ENCODE measurements at places on chromosomes 16 and 17.

DNA sequence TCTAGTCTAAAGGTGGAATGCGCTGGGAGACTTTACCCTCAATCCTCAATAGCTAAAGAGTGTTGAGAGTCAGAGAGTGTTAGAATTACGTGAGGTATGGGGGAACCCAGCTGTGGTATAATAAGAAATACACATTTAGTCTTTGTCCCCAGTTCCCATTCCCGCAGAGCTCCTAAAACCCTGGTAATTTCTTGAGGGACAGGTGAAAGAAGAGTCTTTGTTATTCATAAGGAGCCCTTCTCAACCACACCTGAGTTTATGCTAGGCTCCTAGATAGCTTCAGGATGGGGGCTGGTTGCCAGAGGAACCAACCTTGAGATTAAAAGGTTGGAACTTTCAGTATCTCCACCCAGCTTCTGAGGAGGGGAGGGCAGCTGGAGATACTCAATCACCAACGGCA, 5.8 kb downstream of the ZNF18 start:
- DNase-seq, result no peak

- peak; percentile 71 for DNase-seq
Observed at GRCh38 chr16:58409316-58409973, 17.2 kb downstream of the GINS3 start.

DNA sequence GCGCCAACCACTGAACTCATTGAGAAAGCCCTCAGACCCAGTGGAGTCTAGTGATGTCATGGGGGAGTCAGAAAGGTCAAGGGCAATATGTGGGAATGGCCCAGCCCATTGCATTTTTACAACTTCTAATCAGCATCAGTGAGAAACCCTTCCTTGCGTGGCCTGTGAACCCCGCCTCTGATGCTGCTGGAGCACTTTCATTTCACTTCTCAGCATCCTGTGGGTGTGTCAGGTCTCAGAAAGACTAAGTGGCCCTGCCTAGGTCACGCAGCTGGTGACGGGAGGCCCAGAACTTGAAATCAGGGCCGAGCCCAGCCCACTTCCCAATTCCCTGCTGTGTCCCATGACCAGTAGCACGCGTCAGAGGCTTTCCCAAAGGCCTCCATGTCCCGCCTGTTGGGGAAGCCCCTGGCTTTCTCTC, 6.1 kb downstream of the DNAI2 start:
- peak; percentile 48 for DNase-seq

DNA sequence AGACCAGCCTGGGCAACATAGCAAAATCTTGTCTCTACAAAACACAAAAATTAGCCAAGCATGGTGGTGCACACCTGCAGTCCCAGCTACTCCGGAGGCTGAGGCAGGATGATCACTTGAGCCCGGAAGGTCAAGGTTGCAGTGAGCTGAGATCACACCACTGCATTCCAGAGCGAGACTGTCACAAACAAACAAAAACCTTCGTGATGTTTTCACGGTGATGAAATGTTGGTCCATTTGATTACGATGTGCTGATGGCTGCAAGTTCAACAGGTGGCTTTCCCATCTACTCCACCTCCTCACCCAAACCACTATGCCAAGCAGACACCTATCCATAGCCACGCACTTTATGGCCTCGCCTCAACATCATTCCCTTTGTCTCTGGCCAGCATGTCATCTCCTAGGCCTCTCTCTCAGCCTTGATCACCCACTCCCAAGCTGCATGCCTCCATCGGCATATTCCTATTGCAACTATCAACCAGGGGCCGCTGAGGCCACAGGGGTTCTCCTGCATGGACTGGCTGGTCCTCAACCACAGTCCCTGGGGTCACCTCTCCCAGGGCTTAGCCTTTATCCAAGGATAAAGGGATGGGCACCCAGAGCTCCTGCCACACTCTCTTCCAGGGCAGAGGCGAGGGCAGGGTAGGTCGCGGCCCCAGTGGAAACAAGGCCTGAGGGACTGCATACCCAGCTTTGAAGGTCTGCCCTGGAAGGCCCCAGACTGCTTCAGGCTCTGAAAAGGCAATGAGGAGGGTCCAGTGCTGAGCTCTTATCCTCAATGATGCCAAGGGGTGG, 17.1 kb upstream of the ALOX15B start:
- no peak for DNase-seq

- no peak for DNase-seq
Observed at GRCh38 chr17:82367724-82368524, 3.6 kb upstream of the UTS2R start.

GRCh38 chr16:52781005-52781630, 234.2 kb upstream of the TOX3 start:
- no peak for DNase-seq

GRCh38 chr16:23207485-23207884, 24.9 kb downstream of the SCNN1G start:
- DNase-seq, result no peak

- no peak for DNase-seq
Observed at GRCh38 chr17:2835780-2836179, 39.5 kb downstream of the RAP1GAP2 start.

- DNase-seq, result no peak
Observed at GRCh38 chr17:3773511-3773910, 27.5 kb downstream of the ITGAE start.

- DNase-seq, result no peak
Observed at GRCh38 chr16:1746693-1747195, 24.6 kb downstream of the NME3 start.

DNA sequence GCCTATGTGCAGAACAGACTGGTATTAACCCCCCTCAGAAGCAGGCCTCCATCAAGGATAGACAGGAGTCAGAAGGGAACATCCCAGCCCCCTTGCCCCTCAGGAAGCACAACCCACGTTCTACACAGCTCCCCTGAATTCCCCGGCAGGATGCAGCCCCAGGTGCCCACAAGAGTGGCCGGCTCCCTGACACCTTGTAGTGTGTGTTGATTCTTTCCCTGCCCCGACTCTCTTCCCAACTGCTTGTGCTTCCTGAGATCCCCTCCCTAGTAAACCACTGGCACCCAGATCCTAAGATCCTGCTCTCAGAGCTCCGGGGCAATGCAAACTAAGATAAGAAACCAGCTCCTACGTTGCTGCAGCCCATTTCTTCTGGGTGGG, 34.8 kb upstream of the LITAF start:
- no peak for DNase-seq

GRCh38 chr17:63439687-63440086, 6.4 kb downstream of the CYB561 start:
- DNase-seq, result no peak

GRCh38 chr17:64067657-64068056, 47.2 kb upstream of the ICAM2 start:
- DNase-seq, result no peak

DNA sequence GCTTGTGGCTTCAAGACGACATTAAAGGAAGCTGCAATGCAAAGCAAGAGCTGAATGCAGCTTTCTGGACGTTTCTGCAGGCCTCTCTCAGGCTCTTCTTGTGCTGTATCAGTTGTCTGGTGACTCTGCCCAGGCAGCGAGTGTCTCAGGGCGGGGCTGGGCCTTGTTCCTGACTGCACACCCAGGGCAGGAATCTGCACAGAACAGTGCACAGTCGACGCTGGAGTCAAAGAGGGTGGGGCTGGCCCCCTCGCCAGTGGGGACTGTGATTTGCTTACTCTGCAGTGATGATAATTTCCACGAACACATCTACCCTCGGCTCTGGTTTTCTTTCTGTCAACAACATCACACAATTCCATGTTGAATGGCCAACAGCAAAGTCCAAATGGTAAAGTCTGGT, 60.7 kb downstream of the IRF8 start:
- DNase-seq, result peak; percentile 61

DNA sequence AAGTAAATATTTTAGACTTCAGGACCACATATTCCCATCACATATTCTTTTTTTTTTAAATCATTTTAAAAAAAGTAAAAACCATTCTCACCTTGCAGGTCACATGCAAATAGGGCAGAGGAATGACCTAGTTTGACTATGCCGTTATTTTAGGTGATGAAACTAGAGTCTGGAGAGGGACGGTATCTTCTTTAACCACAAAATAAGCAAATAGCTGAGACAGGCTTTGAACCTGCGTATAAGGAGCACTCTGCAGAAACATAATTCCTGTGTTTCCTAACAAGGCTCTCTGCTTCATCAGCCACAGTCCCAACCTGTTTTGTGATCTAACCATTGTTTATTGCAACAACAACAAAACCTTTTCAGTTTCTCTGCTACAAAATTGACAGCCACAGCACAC, 121.5 kb downstream of the PCTP start:
- no peak for DNase-seq

DNA sequence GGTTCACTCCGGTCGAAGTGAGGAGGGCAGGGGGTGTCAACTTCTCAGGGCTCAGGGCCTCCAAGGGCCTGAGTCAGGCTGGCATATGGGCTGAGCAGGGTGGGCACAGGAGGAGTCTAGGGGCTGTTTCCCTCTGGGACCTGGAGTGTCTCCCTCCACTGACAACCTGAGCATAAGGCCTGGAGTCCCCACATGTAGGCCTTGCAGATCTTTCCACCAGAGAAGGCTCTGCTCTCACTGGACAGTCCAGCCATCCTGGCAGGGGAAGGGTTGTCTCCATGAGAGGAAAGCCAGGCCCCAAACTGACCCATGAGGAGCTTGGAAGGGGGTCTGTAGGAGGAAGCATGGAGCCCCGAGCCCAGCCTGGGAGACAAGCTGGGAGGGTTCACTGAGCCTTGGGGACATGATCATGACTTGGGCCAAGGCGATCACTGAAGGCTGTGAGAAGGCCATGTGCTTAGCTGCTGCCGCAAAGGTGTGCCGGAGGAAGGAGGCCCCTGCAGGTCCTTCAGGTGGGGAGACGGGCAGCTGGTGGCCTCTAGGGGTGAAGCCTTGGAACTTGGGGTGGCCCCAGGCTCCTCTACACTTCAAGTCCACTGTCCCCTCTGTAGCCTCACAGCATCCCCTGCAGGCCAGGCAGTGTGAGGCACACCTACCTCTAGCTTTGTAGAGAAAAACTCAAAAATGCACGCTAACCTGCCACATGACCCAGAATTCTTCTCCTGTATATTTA, 9.9 kb downstream of the CMTM2 start:
- DNase-seq, result peak; percentile 57

- no peak for DNase-seq
Observed at GRCh38 chr16:17775061-17775460, 304.3 kb upstream of the XYLT1 start.

- peak; percentile 84 for DNase-seq
Observed at GRCh38 chr16:67241008-67241900, 6.0 kb downstream of the FHOD1 start.

- DNase-seq, result no peak
Observed at GRCh38 chr16:50448522-50448921, 79.7 kb upstream of the BRD7 start.

DNA sequence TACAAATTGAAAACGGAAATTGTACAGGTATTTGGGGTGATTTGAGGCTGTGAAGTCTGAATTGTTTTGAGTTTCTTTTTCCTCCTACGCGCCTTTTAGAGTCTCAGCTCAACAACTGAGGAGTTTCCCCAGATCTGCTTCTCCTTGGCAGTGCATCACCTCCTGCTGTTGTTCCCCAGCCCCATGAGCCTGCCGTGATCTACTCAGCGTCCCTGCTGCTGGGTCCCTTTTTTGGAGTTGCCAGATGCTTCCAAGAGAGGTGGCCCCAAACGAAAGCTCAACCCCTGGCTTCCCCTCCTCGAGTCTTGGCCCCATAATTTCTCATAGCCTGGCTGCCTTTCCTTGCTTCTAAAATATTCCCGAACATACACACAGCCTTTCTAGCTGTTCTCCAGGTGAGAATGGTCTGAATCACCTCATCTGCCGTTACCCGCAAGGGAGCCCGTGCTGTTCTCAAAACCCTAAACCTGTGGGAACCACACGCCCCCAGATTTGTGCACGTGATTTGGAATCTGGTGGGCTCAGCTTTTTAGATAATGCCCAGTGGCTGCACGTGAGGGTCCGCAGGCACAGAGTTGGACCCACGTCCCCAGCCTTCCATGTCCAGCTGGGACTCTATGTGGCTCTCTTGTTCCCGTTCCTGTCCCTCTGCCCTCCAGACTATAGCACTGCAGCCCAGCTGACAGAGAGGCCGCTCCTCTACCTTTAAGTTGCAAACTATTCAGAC, 179.1 kb upstream of the CHMP6 start:
- DNase-seq, result no peak

DNA sequence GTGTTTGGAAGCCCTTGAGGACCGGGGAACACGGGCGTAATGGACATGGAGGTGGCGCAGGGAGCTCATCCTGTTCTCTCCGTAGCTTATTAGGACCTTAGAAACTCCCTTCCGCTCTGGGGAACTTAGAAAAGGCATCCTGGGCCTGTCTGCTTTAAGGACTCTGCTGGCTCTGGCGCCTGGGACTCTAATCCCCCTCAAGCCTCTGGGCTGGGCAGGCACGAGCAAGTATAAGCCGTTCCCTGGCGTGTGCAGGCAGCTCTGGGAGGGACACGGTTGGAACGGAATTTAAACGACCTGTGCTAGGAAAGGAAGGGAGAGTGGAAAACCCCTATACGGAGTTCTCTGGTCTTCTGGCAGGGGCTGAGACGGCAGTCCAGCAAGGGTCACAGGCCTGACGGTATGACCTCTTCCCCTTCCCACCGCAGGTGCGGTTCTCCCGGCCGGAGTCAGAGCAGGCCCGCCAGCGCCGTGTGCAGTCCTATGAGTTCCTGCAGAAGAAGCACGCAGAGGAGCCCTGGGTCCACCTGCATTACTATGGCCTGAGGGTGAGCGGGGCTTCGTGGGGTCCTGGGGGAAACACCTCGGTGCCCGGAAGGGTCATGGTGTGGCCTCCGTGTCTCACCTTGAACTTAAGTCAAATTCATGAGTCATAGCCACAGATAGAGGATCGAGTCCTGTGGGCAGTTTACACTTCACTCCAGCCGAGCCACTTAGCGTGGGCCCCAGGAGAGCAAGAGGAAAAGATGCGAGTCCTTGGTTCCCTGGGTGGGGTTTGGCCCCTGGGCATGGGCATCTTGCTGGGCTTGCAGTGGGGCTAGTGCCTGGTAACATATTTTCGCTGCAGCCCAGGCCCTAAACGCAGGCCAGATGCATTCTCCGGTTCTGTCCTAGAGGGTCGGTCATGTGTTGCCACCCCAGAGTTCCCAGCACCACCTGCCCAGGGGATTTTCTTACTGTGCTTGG, 17.7 kb downstream of the POLR3E start:
- DNase-seq, result no peak
